ENCODE measurements at places on chromosomes 4 and X. TPM values are rescaled to one million over a fixed set of nuclear protein-coding genes. Genes with fewer than 3 reads are reported as not detected.

DNA sequence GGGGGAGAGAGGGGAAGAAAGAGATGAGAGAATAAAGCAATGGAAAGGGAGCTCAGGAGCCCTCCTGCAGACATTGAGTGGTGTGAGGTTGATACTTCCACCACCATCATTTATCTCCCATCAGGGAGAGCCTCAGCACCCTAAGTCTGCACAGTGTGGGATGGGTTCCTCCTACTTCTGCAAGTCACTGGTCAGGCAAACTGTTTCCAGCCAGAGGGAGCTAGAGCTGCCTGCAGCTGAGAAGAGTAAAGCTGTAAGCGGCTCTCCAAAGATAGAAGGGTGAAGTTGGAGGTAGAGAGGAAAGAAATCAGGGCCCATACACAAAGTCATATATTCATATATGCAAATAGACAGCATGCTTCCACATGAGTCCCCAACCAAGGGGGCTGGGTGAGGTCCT is 21.9 kb upstream of the ZNF81 start:
- no peak overlapping the region for H3K4me3 ChIP-seq
- no peaks in the 10 kb centered on the region for H3K4me1 ChIP-seq
- DNase-seq = no peak

DNA sequence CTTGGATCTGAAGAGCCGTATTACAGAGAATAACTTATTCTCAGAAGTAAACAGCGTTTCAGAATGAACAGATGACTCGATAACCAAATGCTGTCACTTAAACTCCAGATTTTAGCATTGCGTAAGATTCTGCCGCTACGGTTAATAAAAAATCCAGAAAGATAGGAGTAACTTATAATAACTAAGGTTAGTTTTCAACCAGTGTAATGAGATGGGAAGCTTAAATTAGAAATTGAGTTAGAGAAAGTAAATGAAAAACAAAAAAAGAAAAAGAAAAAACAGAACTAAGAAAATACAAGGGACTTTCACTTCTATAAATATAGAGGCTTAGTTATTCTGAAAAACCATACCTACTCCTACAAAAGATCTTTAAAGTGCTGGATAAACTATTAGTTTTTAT is 13.1 kb upstream of the PARM1 start:
- no peaks in the 10 kb centered on the region for H3K27me3 ChIP-seq
- DNase-seq = no peak
- H3K4me1 ChIP-seq = no peaks in the 10 kb centered on the region
- H3K36me3 ChIP-seq = no peaks in the 10 kb centered on the region

- no peak for DNase-seq
- H3K27ac ChIP-seq = no peak overlapping the region
- H3K4me1 ChIP-seq = no peaks in the 10 kb centered on the region
- no peak overlapping the region for H3K4me3 ChIP-seq
- no peaks in the 10 kb centered on the region for H3K27me3 ChIP-seq
- no peaks in the 10 kb centered on the region for H3K36me3 ChIP-seq
These were observed 182.1 kb downstream of the CPE start for GRCh38 chr4:165560941-165561340.

GRCh38 chrX:16828124-16828908 is 41.8 kb downstream of the RBBP7 start:
- H3K36me3 ChIP-seq = peaks cover 3% of the 10 kb centered on the region
- peaks cover 3% of the 10 kb centered on the region for H3K4me1 ChIP-seq
- H3K27me3 ChIP-seq = no peaks in the 10 kb centered on the region
- H3K27ac ChIP-seq = no peak overlapping the region
- DNase-seq = no peak

DNA sequence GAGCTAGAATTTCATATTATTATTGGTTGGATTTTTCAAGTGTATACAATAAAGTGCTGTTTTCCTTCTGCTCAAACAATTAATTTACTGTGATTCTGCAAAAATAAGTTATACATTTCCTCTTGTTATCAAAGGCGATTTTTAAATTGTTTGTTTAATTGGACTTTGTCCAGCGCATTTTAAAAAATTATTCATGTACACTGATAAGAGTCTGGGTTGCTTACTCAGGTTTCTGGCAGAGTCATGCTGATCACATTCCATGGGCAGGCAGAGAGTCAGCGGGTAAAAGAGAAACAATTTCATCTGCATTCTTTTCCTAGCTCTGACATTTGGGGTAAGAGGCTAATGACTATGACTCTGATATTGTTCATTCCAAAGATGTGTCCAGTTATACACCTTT is 8.9 kb downstream of the FAT4 start:
- H3K27ac ChIP-seq = no peak overlapping the region
- no peaks in the 10 kb centered on the region for H3K27me3 ChIP-seq
- H3K4me3 ChIP-seq = no peak overlapping the region
- H3K4me1 ChIP-seq = no peaks in the 10 kb centered on the region

- H3K4me1 ChIP-seq = no peaks in the 10 kb centered on the region
- H3K4me3 ChIP-seq = no peak overlapping the region
- H3K36me3 ChIP-seq = no peaks in the 10 kb centered on the region
- no peak for DNase-seq
These were observed 116.2 kb upstream of the GPC3 start for GRCh38 chrX:134101636-134102035.

DNA sequence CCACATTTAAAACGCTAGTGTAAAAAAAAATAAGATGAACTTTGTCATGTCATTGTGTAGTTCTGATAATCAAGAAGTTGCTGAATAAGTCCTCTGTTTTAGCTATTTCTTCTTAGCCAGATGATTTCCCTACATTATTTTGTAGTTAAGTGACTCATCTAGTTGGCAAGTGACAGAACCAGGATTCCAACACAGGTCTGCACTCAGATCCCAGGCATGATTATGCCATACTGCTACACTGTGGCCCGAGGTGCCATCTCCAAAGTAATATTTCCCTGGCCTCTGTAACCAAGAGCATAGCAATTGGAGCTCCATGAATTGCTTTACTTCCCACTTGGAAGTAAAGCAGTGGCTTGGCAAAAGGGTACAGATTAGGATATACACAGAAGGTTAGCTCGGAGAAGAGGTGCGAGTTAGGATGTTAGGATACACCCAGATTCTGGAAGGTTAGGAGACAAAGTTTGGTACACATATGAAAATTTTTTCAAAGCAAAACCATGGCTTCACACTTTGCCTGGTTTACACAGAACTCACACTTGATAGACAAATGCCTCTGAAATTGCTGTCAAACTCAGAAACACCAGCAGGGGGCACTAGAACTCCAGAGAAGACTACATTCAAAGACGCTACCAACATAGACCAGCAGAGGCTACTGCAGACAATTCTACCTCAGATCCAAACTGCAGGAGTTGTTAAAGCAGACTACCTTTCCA is 41.4 kb downstream of the SRPX2 start:
- no peak overlapping the region for H3K27ac ChIP-seq
- no peak overlapping the region for H3K4me3 ChIP-seq
- no peaks in the 10 kb centered on the region for H3K36me3 ChIP-seq
- H3K27me3 ChIP-seq = no peaks in the 10 kb centered on the region
- H3K4me1 ChIP-seq = no peaks in the 10 kb centered on the region

- no peak overlapping the region for H3K27ac ChIP-seq
- H3K4me1 ChIP-seq = no peaks in the 10 kb centered on the region
- no peak for DNase-seq
- H3K4me3 ChIP-seq = no peak overlapping the region
- no peaks in the 10 kb centered on the region for H3K36me3 ChIP-seq
- H3K27me3 ChIP-seq = no peaks in the 10 kb centered on the region
These were observed 126.9 kb downstream of the MAML3 start for GRCh38 chr4:140027101-140027500.

- no peaks in the 10 kb centered on the region for H3K36me3 ChIP-seq
- no peak overlapping the region for H3K4me3 ChIP-seq
- peaks cover 23% of the 10 kb centered on the region for H3K4me1 ChIP-seq
- no peak for DNase-seq
- no peaks in the 10 kb centered on the region for H3K27me3 ChIP-seq
These were observed 19.4 kb upstream of the AR start for GRCh38 chrX:67524428-67524827.

- no peaks in the 10 kb centered on the region for H3K27me3 ChIP-seq
- no peaks in the 10 kb centered on the region for H3K4me1 ChIP-seq
- H3K36me3 ChIP-seq = no peaks in the 10 kb centered on the region
These were observed 448 bp upstream of the TBC1D8B start for GRCh38 chrX:106802063-106802387.

DNA sequence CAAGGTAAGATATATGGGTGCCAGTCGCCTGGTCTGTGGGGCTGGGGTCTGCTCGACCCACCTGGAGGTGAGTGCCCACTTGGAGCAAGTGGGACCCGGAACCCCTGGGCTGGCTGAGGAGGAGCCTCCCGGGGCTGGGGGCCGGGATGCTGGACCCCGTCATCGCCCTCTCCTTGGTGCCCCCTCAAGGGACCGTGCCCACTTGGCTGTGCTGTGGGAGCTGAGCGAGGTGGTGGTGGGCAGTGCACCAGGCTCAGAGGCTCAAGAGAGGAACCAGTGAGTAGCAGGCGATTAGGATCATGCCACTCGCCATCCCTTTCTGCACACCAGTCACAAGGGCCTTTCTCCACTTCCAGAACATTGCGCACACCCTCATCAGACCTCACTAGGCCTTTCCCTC is 203.8 kb upstream of the PSAPL1 start:
- no peaks in the 10 kb centered on the region for H3K36me3 ChIP-seq
- no peaks in the 10 kb centered on the region for H3K27me3 ChIP-seq
- no peak for DNase-seq

- no peak for DNase-seq
- H3K4me3 ChIP-seq = no peak overlapping the region
- no peaks in the 10 kb centered on the region for H3K36me3 ChIP-seq
- H3K4me1 ChIP-seq = no peaks in the 10 kb centered on the region
- H3K27me3 ChIP-seq = no peaks in the 10 kb centered on the region
These were observed 313.7 kb upstream of the SMIM31 start for GRCh38 chr4:164440199-164440598.

DNA sequence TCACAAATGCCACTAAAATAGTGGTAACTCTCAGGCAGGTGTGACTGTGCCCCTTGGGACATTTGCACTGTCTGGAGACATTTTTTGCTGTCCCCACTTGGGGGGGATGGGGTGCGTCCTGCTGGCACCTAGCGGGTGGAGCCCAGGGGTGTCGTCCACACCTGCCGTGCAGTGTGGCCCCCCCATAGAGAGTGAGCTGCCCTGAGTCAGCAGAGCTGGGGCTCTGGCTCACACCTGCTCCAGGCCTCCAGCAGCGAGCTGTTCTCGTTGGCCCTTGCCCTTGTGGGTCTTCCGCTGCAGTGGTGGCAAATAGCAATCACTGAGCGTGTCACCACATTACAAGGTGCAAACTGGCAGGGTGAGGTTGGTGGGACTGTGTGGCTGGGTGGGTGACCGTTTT is 64.6 kb downstream of the CLDN34 start:
- H3K27ac ChIP-seq = no peak overlapping the region
- DNase-seq = no peak
- no peaks in the 10 kb centered on the region for H3K4me1 ChIP-seq
- H3K36me3 ChIP-seq = no peaks in the 10 kb centered on the region
- no peak overlapping the region for H3K4me3 ChIP-seq
- no peaks in the 10 kb centered on the region for H3K27me3 ChIP-seq

GRCh38 chrX:53184836-53185235 is 40.2 kb downstream of the KDM5C start:
- H3K36me3 ChIP-seq = peaks cover under 1% of the 10 kb centered on the region
- no peaks in the 10 kb centered on the region for H3K4me1 ChIP-seq
- H3K4me3 ChIP-seq = no peak overlapping the region
- H3K27ac ChIP-seq = no peak overlapping the region
- no peak for DNase-seq

DNA sequence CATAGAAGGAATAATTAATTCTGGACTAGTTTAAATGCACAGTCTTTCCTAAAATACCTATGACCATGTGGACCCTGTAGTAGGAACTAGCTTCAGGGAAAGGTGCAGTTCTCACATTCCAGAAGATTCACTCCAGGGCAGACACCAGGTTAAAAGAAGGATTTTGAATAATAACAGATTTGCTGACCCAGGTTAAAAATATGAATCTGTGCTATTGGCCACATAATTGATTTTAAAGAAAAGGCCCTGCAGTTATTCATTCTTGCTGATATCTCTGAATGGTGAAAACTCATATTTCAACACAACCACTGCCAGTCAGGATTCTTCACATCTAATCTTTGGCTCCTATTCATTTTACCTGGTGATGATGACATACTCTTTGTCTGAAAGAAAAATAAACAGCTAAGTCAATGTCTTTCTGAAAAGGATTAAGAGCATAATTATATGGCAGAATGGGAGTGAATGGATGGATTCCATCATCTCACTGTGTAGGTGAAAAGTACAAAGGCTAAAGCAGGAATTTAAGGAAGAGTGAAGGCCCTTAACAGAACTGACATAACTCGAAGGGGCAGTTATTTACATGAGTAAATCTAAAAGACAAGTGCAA is 432.8 kb downstream of the PDGFC start:
- no peak overlapping the region for H3K4me3 ChIP-seq
- DNase-seq = no peak
- no peaks in the 10 kb centered on the region for H3K36me3 ChIP-seq
- no peaks in the 10 kb centered on the region for H3K4me1 ChIP-seq
- no peaks in the 10 kb centered on the region for H3K27me3 ChIP-seq

GRCh38 chr4:105599932-105600655 is 47.7 kb downstream of the ARHGEF38 start:
- no peaks in the 10 kb centered on the region for H3K27me3 ChIP-seq
- no peaks in the 10 kb centered on the region for H3K36me3 ChIP-seq
- H3K4me3 ChIP-seq = no peak overlapping the region
- DNase-seq = no peak
- no peak overlapping the region for H3K27ac ChIP-seq

DNA sequence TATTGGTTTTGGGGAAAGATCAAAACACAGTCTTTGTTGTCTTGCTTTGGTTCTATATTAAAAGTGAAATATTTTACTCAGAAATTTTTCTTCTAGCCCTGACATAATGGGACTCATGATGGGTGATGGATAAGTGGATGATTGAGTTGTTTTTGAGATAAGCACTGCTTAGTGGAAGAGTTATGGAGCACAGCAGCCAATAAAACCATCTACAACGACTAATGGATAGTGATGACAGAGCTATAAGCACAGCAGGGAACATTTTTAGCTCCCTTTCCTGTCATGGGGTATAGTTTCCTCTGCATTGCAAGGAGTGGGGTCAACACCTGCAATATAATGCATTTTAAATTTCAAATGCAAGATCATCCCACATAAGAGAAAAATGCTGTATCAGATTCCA is 812.4 kb downstream of the STPG2 start:
- H3K27ac ChIP-seq = no peak overlapping the region
- H3K27me3 ChIP-seq = no peaks in the 10 kb centered on the region
- no peaks in the 10 kb centered on the region for H3K36me3 ChIP-seq
- H3K4me3 ChIP-seq = no peak overlapping the region
- no peaks in the 10 kb centered on the region for H3K4me1 ChIP-seq
- no peak for DNase-seq

The SLC2A9 gene
- total RNA-seq = 3.5 TPM

The INPP4B gene
- total RNA-seq = 7.8 TPM

The BGN gene
- 3.4 TPM for total RNA-seq

The AREG gene
- 0.42 TPM for total RNA-seq

The ZDHHC15 gene
- total RNA-seq = 0.90 TPM

The SLC25A4 gene
- total RNA-seq = 5.7 TPM

The HMGN5 gene
- 3.8 TPM for total RNA-seq

The TRPC5OS gene
- 0.09 TPM for total RNA-seq

The DCHS2 gene
- 0.19 TPM for total RNA-seq

The PLP1 gene
- 9.6 TPM for total RNA-seq

The SGMS2 gene
- 1.0 TPM for total RNA-seq

Data from thymus (tissue), 14 donors.